CD4-positive, alpha-beta T cell treated with Interleukin-17A for 1 hour (primary cell): ENCODE measurements at places on chromosomes 1 and 21.

GRCh38 chr21:46120301-46121285 lies 22.7 kb downstream of the COL6A2 start:
- no peak for DNase-seq

DNA sequence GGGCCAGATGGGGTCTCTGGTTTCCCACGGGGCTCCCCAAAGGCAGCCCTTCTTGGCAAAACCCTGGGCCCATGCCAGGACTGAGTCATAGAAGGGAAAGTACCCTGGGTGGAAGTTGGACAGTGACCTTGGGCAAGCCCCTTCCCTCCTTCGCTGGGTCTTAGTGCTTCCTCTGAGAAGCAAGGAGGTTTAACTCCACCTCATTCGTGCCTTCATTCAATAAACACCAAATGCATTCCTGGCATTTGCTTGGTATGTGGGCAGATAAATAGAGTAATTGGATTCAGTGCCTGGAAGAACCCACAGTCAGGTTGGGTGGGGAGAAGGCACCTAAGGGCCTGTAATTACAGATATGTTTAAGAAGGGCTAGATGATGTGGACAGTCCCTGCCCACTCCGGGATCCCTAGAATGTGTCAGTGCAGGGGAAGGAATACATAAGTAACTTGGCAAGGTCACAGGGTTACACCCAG lies 36.3 kb upstream of the CITED4 start:
- no peak for DNase-seq

DNA sequence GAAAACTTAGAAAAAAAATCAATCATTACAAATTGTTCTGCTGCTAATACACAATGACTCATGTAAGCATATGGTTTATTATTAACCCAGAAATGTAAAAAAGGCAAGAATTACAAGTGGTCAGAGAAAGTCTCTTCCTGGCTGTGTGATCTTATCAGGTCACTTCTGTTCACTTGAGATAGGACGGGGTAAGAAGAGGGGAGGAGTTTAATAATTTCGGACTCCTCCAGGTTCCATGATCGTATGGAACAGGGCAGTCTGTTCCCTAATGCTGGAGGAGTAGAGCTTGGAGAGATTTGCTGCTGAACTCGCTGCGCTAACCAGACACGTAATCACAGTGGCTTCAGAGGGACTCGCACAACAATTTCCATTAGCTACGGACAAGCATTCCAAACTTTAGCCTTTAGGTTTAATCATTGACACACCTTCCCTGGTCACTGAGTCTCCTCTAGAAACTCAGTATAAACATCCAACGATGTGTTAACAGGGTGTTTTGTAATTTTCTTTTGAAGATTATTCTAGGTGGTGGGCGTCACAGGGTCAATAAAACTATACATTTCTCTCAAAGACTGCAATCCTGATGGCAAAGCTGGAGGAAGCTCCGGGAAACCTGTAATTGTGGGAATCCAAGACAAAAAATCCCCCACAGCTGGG lies 1.3 kb downstream of the CRYZ start:
- DNase-seq: no peak

DNA sequence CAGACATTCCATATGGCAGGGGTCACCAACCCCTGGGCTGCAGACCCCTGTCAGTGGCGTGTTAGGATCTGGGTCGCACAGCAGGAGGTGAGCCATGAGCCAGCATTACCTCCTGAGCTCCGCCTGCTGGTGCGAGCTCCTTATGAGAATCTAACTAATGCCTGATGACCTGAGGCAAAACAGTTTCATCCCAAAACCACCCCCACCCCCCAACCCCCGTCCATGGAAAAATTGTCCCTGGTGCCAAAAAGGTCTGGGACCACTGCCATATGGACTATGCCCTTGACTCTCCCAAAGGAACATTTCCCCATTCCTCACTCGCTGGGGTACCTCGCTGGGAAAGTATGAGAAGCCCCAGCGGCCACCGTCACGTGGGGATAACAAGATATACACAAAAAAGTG lies 6.4 kb upstream of the CPT2 start:
- DNase-seq: no peak

- DNase-seq: no peak
Measured at GRCh38 chr1:54120018-54120697, 32.6 kb downstream of the CDCP2 start.

DNA sequence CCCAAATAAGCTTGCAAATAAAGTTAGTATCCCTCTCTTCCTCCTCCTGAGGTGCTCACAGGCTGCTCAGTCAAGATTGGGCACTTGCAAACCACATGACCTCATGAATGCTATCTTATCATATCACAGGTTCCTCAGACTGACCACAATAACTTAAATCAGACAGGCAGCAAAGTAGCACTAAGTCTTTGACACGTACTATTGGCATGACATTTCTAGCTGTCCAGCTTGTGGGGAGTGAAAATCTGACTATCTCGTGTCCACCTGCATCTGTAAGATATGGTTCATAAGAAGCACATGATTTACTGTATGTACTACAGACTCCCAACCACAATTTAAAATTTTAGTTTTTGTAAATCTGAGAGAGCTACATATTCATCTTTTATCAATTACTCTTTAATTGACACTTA lies 58.0 kb upstream of the GFI1 start:
- DNase-seq: no peak

- DNase-seq: no peak
Measured at GRCh38 chr1:31637915-31638673, 6.6 kb downstream of the PEF1 start.

- DNase-seq: no peak
Measured at GRCh38 chr1:118039170-118039569, 109.6 kb downstream of the WDR3 start.

DNA sequence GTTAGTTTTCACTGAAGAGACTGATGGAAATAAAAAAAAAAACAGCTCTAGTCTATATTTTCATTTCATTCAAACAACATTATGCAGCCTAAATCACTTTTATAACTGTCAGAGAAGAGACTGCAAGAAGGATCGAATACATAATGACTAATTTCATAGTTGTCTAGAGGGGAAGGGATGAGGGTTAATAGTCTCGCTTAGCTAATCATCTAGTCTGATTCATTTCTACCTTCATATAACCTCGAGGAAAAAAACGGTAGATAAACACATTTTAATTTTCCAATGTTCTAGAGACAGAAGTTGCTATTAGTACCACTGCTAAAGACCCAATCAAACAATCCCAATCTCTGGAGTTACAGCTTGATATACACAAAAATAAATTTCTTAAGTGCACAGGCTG lies 3.5 kb downstream of the FUBP1 start:
- no peak for DNase-seq

- DNase-seq: no peak
Measured at GRCh38 chr1:20194224-20194623, 7.9 kb upstream of the PLA2G2C start.

DNA sequence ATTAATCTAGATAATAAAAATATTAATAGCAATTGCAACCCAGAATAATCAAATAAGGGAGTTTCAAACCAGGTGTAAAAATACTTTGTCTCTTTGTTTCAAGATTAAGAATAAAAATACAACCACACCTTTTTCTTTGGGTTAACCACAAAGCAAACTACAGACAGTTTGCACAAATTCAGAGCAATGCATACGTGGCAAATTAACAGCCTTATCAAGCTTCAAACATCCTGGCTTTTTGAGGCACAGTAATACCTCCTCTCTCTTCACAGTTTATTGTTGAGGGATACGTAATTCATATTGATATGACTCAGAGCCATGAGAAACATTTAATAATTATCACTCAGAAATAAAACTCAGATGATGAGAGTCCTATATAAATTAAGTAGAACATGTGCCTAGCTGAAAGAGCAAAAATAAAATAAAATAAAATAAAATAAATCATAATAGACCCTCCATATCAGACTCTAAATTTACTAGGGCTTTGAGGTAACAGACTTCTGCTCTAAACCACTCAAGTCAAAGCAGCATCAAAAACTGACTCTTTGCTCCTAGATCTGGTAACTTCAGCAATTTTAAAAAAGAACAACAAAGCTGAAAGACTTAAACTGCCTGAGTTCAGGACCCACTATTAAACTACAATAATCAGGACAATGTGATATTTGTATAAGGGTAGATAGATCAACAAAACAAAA lies 11.4 kb downstream of the EDEM3 start:
- DNase-seq: peak; percentile 80

- no peak for DNase-seq
Measured at GRCh38 chr1:98316286-98316905, 345.1 kb upstream of the SNX7 start.

DNA sequence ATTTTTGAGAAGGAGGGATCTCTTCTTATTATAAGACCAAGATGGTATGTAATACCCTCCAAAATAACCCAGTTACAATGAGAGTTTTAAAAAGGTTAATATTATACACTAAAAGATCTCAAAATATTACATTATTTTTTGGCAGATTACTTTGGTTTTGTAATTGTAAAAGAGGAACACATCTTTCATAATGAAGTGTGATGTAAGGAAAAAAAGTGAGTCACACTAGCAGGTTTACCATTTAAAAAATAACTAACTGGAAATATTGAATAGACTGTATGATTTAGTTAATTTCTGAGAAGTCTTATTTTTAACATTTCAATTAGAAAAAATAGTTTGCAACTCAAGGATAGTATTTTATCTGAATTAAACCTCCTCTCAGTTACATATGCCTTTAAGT lies 1.1 kb downstream of the F5 start:
- DNase-seq: no peak

DNA sequence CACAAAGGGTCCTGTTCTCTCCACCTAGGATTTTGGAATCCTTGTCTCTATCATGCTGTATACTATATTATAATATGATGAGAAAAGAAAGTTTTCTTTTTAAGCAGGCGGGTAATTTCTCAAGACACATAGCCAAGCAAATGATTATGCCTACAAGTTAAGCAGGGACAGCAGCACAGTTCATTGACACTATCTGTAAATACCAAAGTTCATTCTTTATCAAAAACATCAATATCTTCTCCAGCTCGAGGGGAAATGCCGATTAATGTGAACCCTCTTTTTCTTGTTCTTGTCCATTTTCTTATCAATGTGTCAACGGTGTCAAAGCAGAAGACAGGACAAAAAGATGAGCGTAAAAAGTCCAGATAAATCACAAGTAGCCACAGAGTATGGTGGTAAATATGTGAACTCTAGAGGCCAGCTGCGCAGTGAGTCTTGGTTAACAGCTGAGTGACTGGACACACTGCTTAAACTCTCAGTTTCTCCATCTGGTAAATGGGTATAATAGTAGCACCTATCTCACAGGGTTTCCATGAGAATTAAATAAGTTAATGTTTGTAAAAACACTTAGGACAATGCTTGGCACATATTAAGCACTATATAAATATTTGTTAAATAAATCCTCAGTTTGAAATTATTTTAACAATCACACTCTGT lies 30.9 kb downstream of the LPAR3 start:
- no peak for DNase-seq
